ENCODE measurements at places on chromosomes 3 and 15.

GRCh38 chr3:148366743-148367410 is 330.8 kb upstream of the AGTR1 start:
- DNase-seq = no peak

DNA sequence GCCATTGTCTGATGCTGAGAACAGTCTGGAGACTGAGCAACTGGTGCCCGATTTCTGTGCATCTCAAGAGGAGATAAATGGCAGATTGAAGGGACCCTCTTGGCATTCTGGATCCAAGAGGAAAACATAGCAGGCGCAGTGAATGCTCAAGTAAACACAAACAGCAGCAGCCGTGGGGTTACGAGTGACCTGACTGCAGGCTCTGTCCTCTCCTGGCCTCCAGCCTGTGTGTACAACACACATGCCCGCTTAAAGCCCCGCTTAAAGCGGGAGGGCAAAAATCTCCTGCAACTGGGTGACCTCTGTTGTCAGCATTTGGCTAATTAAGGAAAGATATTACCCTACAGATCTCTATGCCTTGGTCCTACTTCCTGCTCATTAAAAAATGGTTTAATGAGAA is 120.5 kb downstream of the GREM1 start:
- DNase-seq = no peak

DNA sequence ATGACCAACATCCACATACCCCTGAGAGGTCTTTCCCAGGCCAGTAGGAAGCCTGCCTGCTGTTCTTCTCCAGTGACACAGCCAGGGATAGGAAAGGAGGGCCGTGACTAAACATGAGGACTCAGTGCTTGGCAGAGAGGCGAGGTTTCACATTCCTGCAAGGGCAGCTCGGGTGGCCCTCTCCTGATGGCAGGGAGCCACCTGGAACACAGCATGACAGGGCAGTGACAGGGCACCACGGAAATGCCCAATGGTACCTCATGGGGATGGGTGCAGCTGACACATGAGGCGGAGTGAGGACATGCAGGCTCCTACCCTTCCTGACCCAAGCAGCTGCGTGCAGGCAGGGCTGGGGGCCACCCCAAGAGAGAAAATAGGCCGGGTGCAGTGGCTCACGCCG is 7.4 kb upstream of the TGM5 start:
- DNase-seq = no peak

- peak; percentile 8 for DNase-seq
Measured at GRCh38 chr15:80234883-80235282, 17.1 kb downstream of the CTXND1 start.

- DNase-seq = no peak
Measured at GRCh38 chr3:89165636-89166263, 58.3 kb downstream of the EPHA3 start.

GRCh38 chr3:120404876-120405275 is 45.9 kb downstream of the FSTL1 start:
- DNase-seq = no peak

DNA sequence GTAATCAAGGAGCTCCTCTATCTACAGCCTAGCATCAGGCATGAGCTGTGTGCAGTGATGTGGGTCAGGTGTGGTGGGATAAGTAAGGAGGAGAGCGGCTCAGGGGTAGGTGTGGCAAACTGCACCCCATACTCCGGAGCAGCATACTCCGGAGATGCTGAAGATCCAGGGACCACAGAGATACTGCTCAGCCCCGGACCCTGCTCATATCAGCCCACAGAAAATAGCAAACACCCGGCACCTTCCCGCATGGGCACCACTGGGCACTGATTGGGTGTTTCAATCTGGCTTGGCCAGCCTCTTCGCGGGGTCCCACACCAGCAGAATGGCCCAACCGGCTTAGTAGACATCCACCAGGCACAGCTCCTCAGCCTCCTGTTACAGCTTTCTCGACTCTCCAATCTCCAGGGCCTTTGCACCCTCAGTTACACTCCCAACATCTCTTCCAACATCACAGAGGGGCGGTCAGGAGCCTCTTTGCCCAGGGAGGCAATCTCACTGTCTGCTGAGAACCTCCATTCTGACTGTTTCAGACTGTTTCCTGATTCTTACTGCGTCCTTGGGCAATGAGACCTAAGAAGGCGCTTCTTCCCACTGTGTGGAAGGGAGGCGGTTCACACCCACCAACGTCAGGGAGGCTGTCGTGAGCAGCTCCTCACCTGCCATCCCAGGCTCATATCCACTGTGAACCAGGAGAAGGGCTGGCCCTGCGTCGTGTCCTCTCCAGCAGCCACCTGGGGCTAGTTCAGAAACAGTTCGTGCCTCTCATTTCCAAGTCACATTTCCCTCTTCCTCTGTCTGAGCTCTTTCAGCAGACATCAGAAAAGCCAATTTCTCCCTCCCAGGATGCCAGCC is 59.8 kb downstream of the CAPN7 start:
- DNase-seq = no peak

DNA sequence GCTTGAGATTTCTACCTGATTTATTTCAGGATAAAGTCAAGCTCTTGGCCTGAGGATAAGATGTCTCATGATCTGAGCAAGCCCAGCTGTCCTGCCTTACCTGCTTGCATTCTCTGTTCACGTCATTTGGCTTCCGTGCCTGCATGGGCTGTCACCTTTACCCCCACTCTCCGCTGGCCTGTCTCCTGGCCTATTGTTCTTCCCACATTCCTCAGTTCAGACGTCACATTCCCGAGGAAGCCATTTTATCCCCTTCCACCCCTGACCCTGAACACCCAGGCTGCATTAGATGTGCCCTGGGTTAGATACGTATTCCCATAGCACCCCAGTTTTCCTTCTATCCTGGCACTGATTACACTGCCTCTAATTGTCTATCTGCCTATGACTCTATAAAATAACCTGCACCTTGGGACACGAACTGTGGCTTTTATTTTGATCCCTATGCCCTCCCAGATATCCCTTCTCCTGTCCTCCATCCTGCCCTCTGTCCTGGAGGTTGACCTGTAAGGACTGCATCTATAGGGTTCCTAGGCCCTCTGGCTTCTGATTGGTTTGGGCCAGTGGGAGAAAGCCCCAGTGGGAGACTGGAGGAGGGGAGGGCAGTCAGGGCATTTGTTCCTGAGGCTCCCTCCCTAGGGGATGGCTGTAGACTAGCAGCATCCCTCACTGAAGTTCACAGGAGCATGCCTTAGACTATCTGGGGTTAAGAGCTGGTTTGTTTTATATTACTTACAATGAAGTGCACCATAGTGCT is 19.2 kb upstream of the UBE2Q2 start:
- no peak for DNase-seq

- DNase-seq = no peak
Measured at GRCh38 chr3:50205413-50206276, 574 bp downstream of the SLC38A3 start.

GRCh38 chr15:74121039-74121438 is 9.3 kb upstream of the ISLR2 start:
- DNase-seq = no peak

DNA sequence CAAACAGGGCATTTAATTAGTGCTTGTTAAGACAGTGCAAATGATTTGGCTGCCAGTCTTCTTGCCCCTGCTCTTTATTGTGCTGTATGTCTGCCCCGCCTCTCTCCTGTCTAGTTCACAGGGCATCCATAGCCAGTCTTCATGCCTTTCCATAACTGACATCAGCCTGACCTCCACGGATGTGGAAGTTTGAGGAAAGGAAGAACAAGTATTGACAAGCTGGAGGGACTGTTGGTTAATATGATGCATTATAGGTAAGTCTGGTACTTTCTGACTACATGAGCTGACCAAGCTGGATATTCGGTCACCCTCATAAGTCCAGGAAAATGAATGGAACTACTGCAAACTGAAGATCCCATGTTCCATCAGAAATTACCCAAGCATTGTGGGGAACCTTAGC is 325.9 kb downstream of the TIGIT start:
- no peak for DNase-seq
